ENCODE measurements at places on chromosomes 4 and X. TPM values are rescaled to one million over a fixed set of nuclear protein-coding genes. Genes with fewer than 3 reads are reported as not detected.

GRCh38 chrX:22314211-22314610 is 41.5 kb downstream of the CBLL2 start:
- no peak for DNase-seq

DNA sequence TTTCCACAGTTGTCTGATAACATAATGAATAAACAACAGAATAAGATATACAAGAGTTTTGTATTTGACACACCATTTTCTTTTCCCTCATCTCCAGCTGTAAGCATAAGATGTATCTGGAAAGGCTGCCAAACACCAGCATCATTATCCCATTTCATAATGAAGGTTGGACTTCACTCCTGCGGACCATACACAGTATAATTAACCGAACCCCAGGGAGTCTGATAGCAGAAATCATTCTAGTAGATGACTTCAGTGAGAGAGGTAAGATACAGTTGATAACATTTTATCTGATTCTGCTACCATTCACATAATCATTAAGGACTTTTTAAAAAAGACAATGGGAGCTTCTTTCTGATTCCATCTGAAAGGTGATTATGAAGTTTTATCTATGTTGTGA is 535.2 kb downstream of the GALNTL6 start:
- DNase-seq = no peak

DNA sequence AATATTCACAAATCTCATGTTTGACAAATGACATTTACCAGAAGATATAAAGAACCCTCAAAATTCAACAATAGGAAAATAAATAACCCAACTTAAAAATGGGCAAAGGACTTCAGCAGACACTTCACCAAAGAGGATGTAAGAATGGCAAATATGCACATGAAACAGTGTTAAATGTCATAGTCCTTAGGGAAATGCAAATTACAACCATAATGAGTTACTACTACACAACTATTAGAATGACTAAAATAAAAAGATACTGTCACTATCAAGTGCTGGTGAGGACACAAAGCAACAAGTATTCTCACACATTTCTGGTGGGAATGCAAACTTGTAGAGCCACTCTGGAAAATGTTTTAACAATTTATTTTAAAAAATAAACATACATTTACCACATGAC is 40.8 kb upstream of the NR0B1 start:
- no peak for DNase-seq

- no peak for DNase-seq
Measured at GRCh38 chr4:100366213-100366612, 151.6 kb downstream of the EMCN start.

- DNase-seq = no peak
Measured at GRCh38 chr4:185708348-185708747, 103.6 kb downstream of the SORBS2 start.

GRCh38 chr4:21728304-21728703 is 220.3 kb downstream of the KCNIP4 start:
- no peak for DNase-seq

DNA sequence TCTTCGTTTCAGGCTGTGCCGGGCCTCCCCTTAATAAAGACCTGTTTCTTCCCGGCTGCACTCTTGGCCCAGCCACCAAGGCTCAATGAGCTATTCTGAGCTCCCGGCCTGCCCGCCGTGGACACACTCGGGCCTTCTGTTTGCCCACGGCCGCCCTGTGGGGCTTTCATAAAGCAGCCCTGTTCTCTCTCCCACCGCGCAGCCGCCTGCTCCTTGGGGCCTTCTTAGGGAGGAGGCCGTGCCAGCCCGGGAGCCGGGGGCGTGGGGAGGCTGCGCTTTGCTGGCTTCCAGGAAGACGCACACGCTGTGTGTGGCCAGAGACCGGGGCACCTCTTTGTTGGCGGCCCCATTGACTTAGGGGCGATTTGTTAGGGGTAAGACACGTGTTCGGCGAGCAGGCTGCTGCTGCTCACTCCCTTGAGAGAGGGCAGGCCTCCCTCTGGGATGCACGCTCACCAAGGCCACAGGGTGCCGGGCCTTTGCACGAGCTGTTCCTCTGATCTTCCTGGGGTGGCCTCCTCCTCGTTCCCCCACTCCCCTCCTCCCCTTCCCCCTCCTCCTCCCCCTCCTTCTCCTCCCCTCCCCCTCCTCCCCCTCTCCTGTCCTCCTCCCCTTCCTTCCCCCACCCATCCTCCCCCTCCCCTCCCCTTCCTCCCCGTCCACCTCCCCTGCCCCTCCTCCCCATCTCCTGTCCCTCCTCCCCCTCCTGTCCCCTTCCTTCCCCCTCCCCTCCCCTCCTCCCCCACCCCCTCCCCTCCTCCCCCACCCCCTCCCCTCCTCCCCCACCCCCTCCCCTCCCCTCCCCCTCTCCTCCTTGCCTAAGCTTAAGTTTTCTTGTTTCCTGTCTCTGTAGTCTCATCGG is 11.3 kb downstream of the BLOC1S4 start:
- peak; percentile 84 for DNase-seq

- DNase-seq = no peak
Measured at GRCh38 chr4:170234800-170235199, 145.0 kb upstream of the AADAT start.

- no peak for DNase-seq
Measured at GRCh38 chr4:38306482-38307071, 346.4 kb downstream of the PTTG2 start.

- DNase-seq = no peak
Measured at GRCh38 chr4:155681886-155682285, 15.2 kb downstream of the GUCY1A1 start.

DNA sequence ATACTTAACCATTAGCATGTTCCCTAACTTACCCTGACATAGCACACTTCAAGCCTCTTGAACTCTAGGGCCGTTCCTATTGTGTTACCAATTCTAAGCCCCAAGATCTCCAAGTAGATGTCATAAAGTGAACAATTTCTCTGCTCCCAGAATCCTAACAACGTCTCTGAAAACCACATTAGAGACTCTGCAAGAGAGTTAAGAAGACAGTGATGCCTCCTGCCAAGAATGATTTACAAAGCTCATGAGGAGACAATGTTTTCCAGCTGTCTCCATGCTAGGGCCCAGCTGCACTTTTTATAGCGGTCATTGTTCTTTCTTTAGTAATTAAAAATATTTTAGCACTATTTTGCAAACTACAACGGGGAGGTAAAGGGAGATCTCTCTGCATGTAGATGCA is 358.4 kb downstream of the PPP3CA start:
- DNase-seq = no peak

DNA sequence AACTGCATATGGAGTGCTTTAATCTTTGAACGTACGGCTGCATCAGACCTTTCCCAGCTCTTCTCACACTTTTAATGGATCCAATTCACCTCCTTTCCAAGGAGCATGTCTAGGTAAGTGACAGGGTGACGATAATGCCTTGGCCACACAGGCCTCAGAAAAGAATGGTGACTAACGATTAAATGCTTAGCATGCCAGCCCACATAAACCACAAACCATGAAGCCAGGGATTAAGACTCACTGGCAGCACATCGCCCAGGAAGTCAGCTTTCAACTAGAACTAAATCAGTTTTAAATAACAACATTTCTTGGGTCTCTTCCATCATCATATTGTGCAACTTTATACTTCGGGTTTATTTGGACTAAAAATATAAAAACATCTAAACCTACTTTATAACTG is 28.7 kb downstream of the INPP4B start:
- no peak for DNase-seq

DNA sequence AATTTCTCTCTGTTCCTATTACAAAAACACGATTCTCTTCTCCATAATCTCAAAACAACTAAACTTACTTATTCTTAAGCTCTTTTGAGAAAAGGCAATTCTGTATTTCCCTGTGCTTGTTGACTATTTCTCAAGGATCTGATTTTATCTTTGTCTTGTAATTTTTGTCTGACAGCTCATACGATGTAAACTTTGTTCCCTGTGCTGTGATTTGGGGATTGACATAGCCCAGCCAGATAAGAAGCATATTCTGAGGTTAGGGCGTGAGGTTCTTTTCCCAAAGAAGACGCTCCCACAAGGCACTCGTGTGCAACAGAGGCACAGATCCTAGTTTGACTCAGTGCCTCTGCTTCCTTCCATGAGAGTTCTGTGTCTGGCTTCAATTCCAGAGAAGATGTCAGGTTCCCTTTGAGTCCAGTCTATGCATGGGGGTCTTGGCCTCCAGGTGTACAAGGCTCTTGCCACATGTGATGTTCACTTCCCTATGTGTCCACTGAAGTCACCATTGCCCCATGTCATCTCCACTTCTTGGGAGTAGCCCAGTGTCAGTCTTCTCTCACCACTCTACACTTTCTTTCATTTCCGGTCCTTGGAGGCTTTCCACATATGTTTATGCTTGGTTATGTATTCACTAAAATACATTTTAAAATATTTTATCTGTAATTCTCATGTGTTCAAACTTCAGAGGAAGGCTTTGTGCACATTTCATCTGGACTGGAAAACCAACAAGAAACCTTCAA is 94.8 kb downstream of the MID1 start:
- no peak for DNase-seq

GRCh38 chr4:148052448-148052847 is 320.6 kb downstream of the ARHGAP10 start:
- DNase-seq = no peak

GRCh38 chr4:67346654-67347053 is 198.6 kb downstream of the CENPC start:
- DNase-seq = no peak

- no peak for DNase-seq
Measured at GRCh38 chr4:100286636-100287035, 96.4 kb upstream of the DDIT4L start.

- DNase-seq = peak; percentile 84
Measured at GRCh38 chrX:125205133-125205917, 114.3 kb upstream of the TEX13C start.

DNA sequence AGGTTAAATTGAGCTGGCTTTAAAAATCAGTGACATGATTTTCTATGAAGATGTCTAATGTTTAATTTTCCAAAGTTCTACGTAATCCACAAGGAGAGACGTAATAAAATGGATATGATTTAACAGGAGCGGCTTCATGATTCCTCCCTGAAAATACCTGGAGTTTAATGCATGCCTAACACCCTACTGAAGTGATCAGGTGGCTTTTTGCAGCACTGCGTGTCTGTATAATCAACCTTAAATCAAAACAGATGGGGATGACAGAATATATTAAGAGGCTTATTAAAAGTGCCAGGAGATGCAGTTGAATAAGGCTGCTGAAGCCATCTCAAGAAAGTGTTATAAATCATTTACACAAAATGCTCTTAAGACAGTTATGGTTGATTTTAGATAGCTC is 112.4 kb upstream of the TLR3 start:
- DNase-seq = no peak

DNA sequence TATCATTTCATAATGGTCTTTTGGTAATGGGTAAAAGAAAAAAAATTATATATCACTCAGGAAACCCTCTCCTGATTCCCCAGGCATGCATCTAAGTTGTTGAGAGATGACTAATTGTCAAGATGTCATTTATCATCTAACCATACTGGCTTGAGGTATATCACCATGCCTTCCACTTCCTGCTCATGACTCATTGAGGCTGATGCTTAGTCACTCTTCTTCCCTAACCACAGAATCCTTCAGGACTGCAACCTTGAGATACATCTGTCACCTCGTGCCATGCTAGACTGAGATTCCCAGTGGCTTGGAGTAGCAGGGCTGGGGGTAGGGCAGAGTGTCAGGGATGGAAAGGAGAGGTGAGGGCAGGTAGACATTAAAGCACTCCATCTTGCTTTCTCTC is 782.5 kb upstream of the INTU start:
- DNase-seq = no peak

DNA sequence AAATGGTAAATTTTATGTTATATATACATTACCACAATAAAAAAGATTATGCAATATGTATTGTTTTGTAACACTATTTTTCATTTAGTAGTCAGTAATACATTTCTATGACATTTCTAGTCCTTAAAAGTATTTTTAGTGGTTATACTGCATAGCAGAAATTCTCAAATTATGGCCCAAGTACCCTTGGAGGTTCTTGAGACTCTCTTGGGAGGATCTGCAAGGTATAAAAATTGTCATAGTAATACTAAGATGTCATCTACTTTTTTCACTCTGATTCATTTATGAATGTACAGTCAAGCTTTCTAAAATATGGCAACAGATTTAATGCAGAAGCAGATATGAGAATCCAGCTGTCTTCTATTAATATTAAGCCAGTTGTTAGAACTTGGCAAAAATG is 138.6 kb upstream of the NAP1L5 start:
- DNase-seq = no peak

DNA sequence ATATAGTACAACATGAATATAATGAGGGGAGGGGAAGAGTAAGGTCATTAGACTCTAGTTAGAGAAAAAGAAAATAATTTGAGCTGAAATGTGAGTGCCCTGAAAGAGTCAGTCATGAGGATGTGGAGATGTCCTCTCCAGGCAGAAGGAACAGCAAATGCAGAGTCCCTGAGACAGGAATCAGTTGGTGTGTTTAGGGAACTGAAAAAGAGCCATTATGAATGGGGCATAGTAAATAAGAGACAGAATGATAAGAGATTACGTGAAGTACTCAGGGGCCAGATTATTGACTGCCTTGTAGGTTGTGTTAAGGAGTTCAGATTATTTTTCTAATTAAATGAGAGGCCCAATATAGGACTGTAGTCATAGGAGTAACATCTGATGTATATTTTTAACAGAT is 147.0 kb downstream of the PDLIM5 start:
- no peak for DNase-seq

- no peak for DNase-seq
Measured at GRCh38 chr4:147991543-147992283, 259.8 kb downstream of the ARHGAP10 start.

- DNase-seq = no peak
Measured at GRCh38 chr4:107669068-107669467, 51.0 kb downstream of the PAPSS1 start.

DNA sequence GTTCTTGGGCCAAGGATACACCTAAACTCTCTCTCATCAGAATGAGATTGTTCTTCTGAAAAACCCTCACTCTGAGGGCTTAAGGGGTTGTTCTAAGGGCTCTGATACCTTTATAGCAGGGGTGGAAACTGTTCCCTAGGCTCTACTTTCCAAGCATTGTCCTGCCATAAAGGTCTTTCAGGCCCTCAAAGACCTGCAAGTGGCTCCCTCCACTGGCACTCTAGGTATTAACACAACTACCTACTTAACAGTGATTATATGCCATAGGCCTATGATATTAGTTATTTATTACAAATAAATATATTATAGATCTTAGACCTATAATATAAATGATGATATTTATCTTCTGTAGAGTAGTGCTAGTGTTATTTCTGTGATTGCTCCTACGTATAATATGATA is 473.7 kb upstream of the RPS6KA3 start:
- no peak for DNase-seq

GPR119 gene
- total RNA-seq = not detected

RAB41 gene
- not detected for total RNA-seq

PRRG1 gene
- 9.3 TPM for total RNA-seq

RAPGEF2 gene
- total RNA-seq = 28.2 TPM

DCAF4L1 gene
- total RNA-seq = 0.28 TPM

PAGE2B gene
- total RNA-seq = not detected

INTU gene
- total RNA-seq = 18.1 TPM

PABPC1L2A gene
- total RNA-seq = not detected

NEUROG2 gene
- not detected for total RNA-seq

CSAG1 gene
- not detected for total RNA-seq
